Right forelimb (tissue), 1 donor: ENCODE measurements at places on chromosomes 3 and 15.

DNA sequence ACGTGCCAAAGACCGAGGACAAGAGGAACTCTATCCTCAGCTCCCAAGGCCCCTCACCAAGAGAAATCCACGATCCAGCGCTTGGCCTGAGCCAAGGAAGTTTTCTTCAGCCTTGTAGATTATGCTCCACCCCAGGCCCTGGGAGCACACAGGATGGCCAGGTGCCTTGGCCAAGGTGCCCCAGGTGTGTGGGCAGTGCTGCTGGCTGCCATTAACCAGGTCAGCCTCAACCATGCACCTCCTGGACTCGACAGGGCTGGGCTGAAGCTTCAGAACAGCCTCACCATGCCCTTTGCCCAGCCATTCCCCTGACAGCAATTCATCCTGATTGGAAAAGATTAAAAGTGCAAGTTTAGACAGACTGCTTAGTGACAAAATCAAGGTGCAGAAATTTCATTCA is 10.9 kb upstream of the MESP1 start:
- DNase-seq = no peak

GRCh38 chr3:9280451-9281219 is 31.2 kb upstream of the SRGAP3 start:
- DNase-seq = no peak

DNA sequence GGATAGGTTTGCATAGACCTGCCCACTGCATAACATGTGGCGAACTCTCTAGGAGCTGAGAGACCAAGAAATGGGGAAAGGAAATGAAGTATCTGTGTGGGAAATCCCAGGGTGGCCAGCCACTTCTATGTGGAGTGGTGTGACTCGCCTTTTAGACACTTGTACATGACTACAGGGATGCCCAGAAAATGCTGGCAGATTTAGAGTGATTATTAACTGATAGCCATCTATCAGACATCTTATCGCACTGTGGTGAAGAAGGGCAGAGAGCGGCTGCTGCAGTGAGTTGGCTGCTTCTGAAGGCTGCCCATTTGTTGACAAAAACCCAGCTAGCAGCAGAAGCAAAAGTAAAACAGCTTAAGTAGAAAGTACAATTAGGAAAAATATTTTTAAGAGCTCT is 18.1 kb upstream of the STAC start:
- DNase-seq = no peak

- no peak for DNase-seq
Observed at GRCh38 chr15:35630985-35631384, 85.0 kb upstream of the DPH6 start.

GRCh38 chr15:64006642-64007041 is 39.6 kb downstream of the DAPK2 start:
- DNase-seq = no peak

DNA sequence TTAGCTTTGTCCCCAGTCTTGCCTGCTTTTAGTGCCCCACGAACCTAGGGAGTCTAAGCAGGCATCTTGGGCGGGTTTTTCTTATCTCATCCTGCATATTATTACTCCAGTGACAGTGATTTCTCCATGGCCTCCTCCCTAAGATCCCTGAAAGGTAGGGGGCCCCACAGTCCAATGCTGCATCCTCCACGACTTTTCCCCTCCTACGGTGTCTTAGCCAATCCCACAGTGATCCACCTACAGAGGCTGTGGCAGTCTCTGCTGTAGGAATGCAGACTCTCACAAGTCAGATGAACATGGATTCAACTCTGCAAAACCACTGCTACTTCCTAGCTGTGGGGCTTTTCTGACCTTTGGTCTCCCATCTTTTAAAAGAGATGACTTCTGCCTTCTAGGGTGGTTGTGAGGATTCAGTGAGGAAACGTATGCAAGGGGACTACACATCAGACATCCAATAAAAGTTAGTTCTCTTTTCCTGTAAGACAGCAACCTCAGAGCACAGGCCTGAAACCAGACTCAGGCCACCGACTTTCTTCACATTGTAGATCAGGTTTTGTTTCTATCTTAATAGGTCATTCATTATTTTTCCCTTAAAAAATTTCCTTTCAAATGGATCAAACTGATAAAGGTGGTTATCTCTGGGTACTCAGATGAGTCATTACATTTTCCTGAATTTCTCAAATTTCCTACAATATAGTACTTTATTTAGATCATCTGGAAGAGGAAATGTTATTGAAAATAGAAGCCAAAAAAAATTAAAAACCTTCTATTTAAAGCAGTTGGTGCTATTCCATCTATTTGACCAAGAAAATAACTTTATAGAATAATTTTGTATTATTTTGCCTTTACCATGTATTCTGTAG is 23.2 kb downstream of the ILDR1 start:
- DNase-seq = no peak

DNA sequence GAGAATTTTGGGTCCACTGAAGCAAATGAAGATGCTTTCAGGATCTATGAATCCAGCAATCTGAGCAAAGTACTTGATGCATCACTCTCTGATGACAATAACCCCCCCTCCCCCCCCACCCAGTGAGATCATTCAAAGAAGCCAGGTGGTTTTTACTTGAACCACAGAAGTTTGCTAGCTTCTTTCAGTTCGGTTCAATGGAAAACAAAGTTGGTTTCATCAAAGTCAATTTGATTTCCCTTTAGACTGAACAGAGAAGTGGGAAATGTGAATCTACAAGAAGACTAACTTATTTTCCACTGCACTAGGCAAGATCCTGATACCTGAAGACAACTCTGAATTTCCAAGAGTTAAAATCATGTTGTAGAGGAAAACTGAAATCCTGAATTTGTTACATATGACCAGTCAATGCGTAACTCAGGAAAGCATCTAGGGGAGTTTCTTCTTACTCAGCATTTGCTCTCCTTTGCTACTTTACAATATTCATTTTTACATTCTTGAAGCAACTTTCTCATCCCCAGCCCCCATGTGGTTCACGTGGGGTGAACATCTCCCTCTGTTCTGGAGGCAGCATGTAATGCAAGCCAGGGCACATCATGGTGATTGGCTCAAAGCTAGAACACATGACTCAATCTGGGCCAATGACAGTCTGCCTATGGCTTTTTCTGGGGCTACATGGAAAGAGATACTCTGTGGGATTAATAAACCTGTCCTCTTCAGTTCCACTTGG is 572.6 kb downstream of the FOXP1 start:
- DNase-seq = no peak

GRCh38 chr15:90051874-90052273 is 50.4 kb downstream of the IDH2 start:
- no peak for DNase-seq

DNA sequence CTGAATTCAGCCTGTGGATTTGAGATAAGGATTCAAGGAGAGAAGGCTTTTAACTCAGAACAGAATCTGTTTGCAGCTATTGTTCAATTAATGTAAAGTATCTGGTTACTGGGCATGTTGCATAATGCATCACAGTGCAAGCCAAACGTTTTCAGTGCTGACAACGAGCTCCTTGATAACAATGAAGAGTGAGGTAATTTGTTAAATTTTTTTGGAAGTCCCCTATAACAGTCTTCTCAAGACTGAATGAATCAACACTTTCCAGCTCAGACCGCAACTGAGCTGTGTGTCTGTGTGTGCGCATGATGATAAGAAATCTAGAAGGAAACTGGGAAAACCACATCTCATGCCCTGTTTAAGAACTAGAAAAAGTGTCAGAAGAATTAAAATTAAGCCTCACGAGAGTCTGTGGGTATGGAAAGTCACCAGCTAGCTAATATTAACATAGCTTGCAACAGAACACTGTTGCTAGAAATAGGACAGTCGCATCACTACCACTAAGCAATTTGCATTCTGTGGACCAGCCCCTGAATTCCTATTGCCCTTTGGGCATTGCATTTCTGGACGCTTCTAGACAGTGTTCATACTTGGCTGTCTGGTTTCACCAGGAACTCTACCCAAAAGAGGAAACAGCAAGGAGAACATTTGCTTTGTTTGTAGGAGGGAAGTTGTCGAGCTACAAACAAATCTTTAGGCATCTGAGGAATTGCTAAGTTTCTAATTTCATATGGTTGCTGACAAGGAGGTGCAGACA is 43.7 kb upstream of the ATP2C1 start:
- DNase-seq = no peak

GRCh38 chr15:40985541-40986330 is 32.5 kb downstream of the CHAC1 start:
- no peak for DNase-seq

DNA sequence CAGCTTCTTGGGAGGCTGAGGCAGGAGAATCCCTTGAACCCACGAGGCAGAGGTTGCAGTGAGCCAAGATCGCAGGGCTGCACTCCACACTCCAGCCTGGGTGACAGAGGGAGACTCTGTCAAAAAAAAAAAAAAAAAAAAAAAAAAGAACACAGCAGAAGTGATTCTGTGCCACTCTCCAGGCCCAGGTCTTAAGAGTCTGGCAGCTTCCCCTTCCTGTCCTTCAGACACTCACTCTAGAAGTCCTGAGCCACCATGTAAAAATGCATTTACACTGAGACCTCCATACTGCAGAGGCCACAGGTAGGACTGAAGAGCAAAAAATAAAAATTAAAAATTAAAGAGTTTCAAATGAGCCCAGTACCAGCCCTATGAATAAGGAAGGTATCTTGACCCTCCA is 11.8 kb upstream of the CDV3 start:
- no peak for DNase-seq

DNA sequence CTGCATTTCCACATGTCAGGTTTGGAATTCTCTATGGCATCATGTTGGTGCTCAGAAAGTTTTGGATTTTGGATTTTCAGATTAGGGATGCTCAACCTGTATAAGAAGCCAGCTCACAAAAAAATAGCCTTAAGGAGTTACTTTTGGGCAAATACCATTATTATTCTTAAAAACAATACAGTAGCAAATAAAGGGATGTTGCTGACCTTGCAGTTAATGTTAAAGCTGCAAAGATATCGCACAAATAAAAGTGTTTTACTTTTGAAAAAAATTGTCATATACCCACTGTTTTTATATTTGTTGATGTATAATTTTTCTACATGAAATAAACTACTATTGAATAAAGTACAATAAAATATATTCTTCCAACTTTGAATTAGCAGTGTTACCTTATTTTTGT is 60.1 kb downstream of the LYSMD4 start:
- DNase-seq = no peak

- no peak for DNase-seq
Observed at GRCh38 chr3:6526861-6527260, 334.1 kb upstream of the GRM7 start.

GRCh38 chr3:87332789-87333188 is 56.4 kb upstream of the POU1F1 start:
- no peak for DNase-seq

DNA sequence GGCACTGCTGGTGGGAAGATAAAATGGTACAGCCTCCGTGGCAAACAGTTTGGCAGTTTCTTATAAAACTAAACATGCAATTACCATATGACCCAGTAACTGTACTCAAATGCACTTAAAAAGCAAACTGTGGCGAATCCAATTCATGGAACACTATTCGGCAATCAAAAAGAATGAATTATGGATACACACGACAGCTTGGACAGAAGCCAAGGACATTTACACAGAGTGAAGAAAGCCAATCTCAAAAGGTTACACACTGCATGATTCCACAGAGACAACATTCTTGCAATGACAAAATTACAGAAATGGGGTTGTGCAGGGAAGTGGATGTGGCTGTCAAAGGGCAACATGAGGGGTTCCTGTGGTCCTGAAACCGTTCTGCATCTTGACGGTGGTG is 122.1 kb upstream of the IQSEC1 start:
- DNase-seq = no peak

DNA sequence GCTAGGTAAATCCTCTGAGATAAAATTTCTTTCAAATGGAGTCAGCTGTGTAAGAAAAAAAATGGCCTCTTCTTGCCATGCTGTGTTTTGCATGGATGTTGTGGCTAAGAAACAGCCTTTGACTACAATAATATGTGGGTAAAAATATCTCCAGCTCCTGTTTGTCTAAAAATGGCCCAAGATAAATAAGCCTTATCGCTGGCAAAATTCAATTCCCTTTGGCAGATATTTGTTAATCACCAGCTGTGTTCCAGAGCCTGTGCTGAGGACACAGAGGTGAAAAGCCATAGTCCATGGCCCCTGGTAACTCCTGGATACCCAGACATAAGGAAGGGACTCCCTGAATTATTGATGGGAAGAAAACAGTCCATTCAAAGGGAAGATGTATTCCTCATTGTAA is 15.3 kb upstream of the RAMAC start:
- DNase-seq = no peak

GRCh38 chr3:85476891-85477495 is 518.2 kb downstream of the CADM2 start:
- DNase-seq = no peak

GRCh38 chr3:181578743-181579142 is 133.0 kb upstream of the SOX2 start:
- DNase-seq = no peak

- DNase-seq = peak; percentile 83
Observed at GRCh38 chr3:10015461-10015904, 10.8 kb upstream of the FANCD2 start.

GRCh38 chr3:8663177-8664061 is 18.8 kb upstream of the SSUH2 start:
- peak; percentile 69 for DNase-seq

- DNase-seq = no peak
Observed at GRCh38 chr3:134908271-134908670, 113.2 kb downstream of the EPHB1 start.

DNA sequence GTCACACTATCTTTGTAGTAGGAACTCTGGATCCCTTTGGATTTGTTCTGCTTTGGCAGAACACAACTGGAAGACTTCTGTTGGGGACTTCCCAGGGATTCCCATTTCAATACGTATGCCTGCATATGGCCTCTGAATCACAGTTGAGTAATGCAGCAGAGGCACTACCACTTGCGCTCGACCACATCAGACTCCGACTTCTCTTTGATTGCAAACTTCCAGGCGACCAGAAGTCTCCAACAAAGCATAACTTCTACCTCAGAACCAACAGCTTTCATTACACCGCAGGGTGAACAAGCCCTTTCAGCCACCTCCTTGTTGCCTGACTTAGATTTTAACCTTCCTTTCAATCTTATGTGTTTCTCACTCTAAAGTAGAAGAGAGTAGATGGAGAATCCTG is 924.4 kb downstream of the IGSF11 start:
- DNase-seq = no peak

GRCh38 chr3:137061186-137061585 is 103.4 kb downstream of the IL20RB start:
- DNase-seq = no peak

GRCh38 chr3:62559831-62560445 is 186.6 kb upstream of the FEZF2 start:
- no peak for DNase-seq
